ENCODE measurements at places on chromosomes 11 and 22. TPM values are rescaled to one million over a fixed set of nuclear protein-coding genes. Genes with fewer than 3 reads are reported as not detected.

- DNase-seq = no peak
Measured at GRCh38 chr11:7581021-7581590, 67.3 kb downstream of the PPFIBP2 start.

The MIOX gene
- not detected for polyA plus RNA-seq

DNA sequence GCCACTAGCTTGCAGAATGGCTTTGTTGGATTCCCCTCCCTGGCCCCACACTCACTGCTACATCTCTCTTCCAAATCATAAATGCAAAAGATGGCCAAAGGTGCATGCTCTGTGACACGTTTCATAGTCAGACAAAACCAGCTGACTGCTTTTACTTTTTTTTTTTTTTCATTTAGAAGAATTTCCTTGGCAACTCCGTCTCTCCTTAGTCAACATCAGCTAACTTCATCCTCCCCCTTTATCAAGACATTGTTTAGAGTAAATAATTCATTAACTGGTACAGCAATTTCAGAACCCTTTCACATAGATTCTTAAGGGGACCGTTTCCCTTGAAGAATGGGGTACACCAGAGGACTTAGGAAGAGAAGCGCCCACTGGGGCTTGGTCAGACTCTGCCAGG, 16.0 kb downstream of the KCNQ1OT1 start:
- no peak for DNase-seq

- DNase-seq = no peak
Measured at GRCh38 chr11:92845390-92845789, 124.1 kb upstream of the MTNR1B start.

GRCh38 chr22:49263101-49263500, 564.6 kb downstream of the BRD1 start:
- DNase-seq = no peak

DNA sequence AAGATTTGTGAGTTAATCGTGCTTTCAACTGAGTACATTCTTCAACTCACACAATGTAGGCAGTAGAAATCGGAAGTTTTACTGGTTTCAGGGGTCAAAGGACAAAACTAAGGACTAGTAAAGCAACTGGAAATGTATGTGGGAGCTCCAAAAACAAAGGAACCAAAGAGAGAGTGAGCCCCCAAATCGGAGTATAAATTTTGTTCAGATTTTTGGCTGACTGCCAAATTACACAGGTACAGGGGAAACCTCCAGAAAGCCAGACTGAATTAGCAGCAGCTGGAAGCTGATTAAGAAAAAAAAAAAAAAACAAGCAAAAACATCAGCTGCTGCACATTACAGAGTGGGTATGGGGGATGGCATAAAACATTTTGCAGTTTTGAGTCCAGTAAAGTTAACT, 75.2 kb upstream of the GNAZ start:
- DNase-seq = no peak

The MGAT3 gene
- polyA plus RNA-seq = 4.1 TPM

GRCh38 chr11:70108250-70108649, 30.1 kb downstream of the ANO1 start:
- no peak for DNase-seq

The ANKRD49 gene
- polyA plus RNA-seq = 10.1 TPM

- no peak for DNase-seq
Measured at GRCh38 chr22:48493733-48494132, 1333.9 kb downstream of the BRD1 start.

DNA sequence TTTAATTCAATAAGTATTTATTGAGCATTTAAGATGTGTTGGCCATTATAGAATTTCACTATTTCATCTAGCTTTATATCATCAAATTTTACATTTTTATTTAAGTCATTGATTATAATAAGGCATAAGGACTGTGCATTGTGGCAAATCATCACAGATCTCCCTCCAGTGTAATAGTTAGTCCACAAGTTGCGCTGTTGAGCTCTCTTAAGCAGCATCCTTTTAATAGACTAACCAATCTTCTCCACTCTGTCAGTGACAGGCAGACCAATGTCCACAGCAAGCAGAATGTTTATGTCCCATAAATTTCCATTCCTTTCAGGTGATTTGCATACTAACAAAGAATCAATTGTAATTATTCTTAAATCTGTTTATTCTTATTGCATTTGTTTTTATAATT, 595.3 kb upstream of the CCDC90B start:
- DNase-seq = no peak

- DNase-seq = no peak
Measured at GRCh38 chr11:64787526-64788320, 9.4 kb upstream of the SF1 start.

- DNase-seq = no peak
Measured at GRCh38 chr11:42066113-42066512, 606.7 kb upstream of the LRRC4C start.

GRCh38 chr22:17924735-17925364, 99.5 kb downstream of the MICAL3 start:
- no peak for DNase-seq

The TENM4 gene
- polyA plus RNA-seq = 9.0 TPM

The TMEM121B gene
- 4.5 TPM for polyA plus RNA-seq

DNA sequence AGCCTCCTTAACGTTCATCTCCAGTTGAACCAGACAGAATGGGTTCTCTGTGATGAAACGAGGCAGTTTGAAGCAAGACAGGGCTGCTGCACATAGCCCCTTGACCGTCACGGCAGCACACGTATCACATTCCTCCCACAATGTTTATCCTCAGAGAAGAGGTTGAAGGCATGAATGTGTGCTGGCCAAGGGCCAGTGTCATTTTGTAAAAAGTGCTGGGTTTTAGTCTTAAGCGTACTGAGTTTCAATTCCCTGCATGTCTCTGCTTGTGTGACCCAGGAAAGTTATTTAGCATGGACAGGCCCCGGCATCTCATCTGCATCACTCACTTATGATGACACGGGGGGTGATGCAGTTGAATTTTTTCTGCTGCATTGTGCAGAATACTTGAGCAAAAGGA, 31.6 kb downstream of the TTC12 start:
- DNase-seq = no peak

The OR2D2 gene
- not detected for polyA plus RNA-seq

GRCh38 chr11:2703363-2704141, 3.8 kb upstream of the KCNQ1OT1 start:
- DNase-seq = peak; percentile 58

The PNPLA3 gene
- 0.39 TPM for polyA plus RNA-seq

The MS4A15 gene
- not detected for polyA plus RNA-seq

DNA sequence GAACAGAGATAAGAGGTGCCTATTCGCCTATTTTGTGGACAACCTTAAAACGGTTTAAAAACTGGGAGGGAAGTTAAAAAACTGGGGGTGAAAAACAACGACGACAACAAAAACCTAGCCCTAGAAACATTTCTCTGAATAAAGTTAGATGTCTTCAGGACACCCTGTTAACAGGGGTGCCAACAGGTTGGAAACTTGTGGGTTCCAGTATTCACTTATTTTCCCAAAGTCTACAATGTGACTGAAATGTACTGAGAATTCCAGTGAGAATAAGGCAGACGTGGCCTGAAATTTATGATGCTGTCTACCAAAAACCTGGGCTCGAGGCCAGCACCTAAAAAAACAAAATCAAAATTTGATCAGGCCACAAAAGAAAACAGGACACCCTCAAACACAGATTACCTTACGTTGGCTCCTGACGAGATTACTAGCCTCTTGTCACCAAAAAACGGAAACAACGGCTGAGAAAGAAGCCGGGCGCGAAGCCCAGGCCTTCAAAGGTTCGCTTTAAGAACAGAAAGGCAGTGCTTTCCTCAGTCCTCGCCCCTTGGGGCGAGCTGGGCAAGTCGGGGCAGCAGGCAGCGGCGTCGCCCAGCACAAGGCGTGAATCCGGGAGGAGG, 906 bp downstream of the CCDC90B start:
- no peak for DNase-seq

GRCh38 chr11:9663699-9664275, at the start of gene SWAP70:
SWAP70 (plus strand) TSS chr11:9664077; CDS start chr11:9664180, 103 bp downstream.
- peak; percentile 68 for DNase-seq

DNA sequence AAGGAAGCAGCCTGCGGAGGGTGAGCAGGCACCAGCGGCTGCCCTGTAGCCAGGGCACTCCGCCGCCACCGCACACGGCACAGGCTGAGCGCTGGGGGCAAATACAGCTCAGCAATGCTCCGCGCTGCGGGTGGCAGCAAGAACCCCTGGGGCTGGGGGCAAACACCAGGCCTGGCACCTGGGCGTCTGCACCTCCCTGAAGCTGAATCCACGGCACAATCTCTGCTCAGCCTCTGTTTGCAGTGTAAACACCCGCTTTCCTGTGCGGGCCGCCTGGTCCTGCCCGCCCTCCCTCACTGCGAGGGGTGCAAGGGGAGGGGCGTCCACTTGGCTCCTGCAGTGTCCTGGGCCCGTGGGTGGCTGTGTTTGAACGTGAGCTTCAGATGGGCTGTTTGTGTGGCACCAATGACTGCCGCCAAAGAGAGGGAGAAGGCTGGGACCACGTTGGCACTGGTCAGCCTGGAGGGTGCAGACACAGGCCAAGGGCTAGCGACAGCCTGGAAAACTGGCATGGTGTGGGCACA, 14.8 kb upstream of the MPPED1 start:
- no peak for DNase-seq

The EHF gene
- polyA plus RNA-seq = 0.22 TPM

The MRGPRD gene
- polyA plus RNA-seq = not detected

GRCh38 chr11:134243913-134244312, 9.2 kb downstream of the THYN1 start:
- no peak for DNase-seq

- DNase-seq = no peak
Measured at GRCh38 chr22:43114958-43115357, 4.4 kb downstream of the BIK start.

DNA sequence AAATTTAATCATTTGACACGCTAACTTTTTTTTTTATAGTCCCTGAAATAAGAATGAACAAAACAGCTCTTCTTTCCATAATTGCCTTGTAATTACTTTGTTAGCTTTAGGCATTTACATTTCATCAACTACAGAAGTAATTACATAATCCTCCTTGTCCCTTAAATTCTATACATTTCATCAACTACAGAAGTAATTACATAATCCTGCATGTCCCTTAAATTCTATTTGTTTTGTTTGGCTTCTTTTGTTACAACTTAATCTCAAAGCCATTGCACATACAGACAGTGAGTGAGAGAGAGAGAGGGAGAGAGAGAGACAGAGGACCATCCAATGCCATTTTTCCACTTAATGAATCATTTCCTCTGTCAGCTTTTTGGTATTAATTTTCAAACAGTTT, 873.2 kb downstream of the METTL15 start:
- DNase-seq = no peak

- no peak for DNase-seq
Measured at GRCh38 chr11:40029391-40029790, 1430.1 kb downstream of the LRRC4C start.

- DNase-seq = no peak
Measured at GRCh38 chr11:11636671-11637070, 14.9 kb upstream of the GALNT18 start.

GRCh38 chr11:20388096-20389055, 860 bp downstream of the PRMT3 start:
- no peak for DNase-seq

The ANO5 gene
- 13.3 TPM for polyA plus RNA-seq

GRCh38 chr11:83600661-83601060, 314.5 kb upstream of the CCDC90B start:
- no peak for DNase-seq

DNA sequence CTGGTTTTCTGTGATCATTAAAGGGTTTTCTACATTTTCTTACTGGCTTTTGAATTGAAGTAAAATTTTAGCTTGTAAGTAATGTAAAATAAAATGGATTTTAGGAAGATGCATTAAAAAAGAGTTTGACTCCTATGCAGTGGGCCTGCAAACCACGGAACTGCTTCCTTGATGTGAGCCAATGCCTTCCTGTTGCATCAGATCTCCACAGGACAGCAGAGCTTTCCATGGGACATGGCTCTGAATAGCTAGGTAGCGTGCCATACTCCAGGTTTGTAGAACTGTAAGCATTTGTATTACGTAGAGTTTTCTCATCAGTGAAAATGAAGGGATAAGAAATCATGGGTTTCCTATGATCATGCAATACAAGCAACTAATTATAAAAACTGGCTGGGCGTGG, 133.4 kb downstream of the SWAP70 start:
- no peak for DNase-seq

The OR52I1 gene
- polyA plus RNA-seq = not detected

DNA sequence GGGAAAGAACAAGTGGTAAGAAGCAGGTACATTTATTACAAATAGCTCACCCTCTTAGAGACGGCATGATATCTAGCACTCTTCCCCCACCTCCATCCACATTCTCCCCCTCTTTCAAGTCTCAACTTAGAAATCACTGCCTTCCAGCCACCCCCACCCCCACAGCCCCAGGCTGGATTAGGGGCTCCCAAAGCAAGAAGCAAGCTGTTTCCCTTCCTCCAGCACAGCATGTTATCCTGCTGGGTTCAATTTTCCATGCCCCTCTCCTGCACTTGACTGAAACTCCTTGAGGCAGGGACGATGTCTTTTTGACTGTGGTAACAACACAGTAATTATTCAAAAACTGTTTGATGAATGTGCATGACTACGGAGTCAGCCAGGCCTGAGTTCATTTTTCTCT, 350.7 kb downstream of the LARGE1 start:
- DNase-seq = no peak

- no peak for DNase-seq
Measured at GRCh38 chr11:13051257-13051656, 42.1 kb downstream of the RASSF10 start.

The FRMD8 gene
- 11.4 TPM for polyA plus RNA-seq

DNA sequence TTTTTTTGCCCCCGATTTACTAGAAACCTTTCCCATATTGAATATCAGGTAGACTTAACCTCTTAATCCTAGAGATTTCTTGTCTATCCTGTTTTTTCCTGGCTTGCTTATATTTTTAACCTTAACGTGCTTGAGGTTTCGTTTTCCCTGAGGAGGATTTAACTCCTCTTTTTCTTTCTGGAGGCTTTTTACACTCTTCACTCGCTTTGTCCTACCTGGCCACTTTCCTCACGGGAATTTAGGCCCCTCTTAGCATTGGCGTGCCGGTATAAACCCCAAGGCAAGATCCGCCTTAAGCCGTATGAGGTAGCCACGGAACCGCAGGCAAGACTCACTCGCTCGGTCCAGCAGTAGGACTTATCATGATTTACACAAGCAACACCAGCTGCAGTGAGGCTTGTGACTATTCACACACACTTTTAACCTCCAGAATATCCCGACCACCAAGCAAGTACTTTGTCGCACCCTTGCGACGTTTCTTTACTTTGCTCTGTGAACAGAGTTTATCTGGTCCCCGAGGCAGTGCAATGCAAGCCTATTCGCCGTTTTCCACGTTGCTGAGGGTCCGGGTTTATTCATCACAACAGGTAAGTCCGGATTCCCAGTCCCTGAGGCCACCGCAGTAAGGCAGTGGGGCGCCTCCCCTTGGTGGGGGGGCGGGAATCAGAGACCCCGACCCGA, 20.6 kb upstream of the ALDH3B2 start:
- no peak for DNase-seq

The CSNK2A3 gene
- polyA plus RNA-seq = 1.4 TPM

GRCh38 chr11:119472186-119472855, 49.3 kb upstream of the THY1 start:
- DNase-seq = no peak

The FAM180B gene
- polyA plus RNA-seq = 3.0 TPM

The POU2AF1 gene
- polyA plus RNA-seq = 0.19 TPM
